T follicular helper cell (primary cell): ENCODE measurements at places on chromosomes 12 and 14.

- DNase-seq, result no peak
Measured at GRCh38 chr14:97854918-97855317, 1057.7 kb downstream of the VRK1 start.

DNA sequence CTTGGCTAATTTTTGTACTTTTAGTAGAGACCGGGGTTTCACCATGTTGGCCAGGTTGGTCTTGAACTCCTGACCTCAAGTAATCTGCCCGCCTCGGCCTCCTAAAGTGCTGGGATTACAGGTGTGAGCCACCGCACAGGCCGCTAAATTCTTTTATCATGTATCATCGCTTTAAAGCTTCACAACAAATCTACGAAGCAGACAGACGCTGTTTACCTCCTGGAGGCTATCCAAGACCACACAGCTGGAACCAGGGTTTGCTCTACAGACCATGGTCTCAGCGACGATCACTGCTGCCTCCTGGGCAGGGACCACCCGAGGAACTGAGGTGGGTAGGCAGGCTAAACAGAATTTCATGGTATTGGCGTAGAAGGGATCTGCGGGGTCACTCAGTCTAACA lies 27.2 kb downstream of the KRT80 start:
- no peak for DNase-seq

GRCh38 chr12:119288576-119288975 lies 46.0 kb upstream of the CCDC60 start:
- no peak for DNase-seq

DNA sequence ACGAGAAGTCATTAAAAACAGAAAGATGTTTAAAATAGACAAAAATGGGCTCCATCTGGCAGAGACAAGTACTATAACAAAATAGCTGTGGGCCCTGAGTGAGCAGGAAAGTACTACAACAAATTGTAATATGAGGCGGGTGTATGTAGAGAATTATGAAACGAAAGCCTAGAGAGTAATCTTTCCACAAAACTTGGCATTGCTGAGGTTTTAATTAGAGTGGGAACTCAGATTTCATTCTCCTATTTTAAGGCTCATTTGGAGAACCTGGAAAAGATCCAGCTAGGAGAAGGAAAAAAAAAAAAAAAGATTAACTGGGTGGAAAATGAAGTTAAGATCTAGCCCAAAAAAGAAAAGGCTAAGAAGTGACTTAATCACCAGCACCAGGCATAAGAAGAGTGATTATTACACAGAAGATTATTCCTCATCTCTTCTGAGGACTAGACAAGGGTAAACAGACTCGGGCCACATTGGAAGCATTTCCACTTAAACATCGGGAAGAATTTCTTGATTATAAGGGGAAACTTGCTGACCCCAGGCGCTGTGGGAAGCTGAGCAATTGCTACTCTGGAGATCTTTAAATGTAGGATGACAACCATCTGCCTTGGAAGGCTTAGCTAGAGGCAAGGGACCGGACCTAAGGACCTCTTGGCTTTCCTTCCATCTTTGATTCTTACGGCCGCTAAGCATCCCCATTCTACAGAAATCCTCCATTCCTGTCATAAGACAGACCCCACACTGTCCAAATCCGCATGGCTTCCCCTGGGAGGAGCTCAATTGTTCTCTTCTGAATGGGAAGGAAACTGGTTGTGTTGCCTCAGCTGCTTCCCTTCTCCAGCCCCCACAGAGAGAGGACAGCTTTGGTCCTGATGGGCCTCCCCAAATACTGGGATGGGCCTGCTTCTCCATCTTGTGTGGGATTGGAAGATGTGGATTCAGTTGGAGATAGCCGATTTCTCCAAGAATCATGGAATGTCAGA lies 40.6 kb downstream of the IGF1 start:
- DNase-seq, result no peak

DNA sequence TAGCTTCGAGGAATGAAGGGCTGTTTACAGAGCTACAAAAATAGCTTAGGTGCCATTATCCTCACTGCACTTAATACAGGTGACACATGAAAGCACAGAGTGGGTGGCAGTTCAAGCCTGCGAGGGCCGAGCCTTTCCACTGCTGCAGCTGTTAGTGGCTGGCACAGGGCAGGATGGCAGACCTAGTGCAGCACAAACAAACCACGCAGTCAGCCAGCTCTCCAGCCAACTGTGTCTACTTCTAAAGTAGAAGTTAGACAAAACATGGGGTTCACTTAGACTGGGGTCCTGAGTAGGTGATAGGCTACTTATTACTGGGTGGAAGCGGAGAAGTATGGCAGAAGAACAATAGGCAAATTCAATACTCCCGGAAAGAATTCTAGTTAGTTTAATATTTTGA lies 95.4 kb downstream of the DUSP16 start:
- no peak for DNase-seq

DNA sequence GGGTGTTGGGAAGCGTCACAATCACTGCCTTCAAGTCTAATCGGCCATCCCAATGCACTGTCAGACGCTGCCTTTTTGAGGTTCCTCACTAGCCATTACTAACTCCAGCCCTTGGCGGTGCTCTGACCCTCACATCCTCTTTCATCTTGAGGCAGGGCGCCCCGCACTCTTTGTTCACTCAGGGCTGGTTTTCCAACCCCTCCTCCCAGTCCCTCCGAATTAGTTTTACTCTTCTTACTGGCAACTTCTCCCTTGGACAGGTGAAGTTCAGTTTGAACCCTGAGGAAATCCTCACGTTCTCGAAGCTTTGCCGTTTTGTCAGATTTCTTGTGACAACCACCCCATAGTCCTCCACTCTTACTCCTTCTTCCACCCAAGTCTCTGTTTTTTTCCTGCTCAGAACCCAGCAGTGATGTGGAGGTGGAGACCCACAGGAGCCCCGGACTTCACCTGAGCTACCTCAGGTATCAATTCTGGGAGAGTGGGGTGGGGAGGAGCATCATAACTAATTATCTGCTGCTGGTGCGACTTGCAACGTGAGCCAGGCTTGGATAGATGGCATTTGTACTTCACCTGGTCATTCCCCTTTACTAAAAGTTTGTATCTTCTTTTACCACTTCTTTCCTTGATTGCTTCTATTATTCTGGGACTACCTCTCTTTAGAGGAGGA lies 757 bp downstream of the ZC3H10 start:
- DNase-seq, result no peak

GRCh38 chr14:35855876-35856481 lies 29.8 kb downstream of the BRMS1L start:
- no peak for DNase-seq

DNA sequence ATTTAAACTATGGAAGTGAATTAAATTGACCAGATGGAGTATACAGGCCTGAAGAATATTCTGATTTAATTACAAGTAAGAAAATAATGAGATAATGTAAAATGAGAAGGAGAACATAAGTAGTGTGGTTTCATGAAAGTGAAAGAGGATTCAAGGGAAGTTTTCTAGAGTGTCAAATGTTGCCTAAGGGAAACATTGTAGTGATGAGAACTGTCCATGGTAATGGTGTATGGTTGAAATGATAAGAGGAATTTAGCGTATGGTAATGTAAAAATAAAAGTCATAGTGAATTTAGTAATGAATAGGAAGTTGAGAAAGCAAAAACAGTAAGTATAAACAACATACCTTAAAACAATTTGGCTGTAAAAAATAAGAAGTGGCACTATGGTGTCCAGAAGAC lies 1954.6 kb upstream of the FLRT2 start:
- DNase-seq, result no peak

- no peak for DNase-seq
Measured at GRCh38 chr12:88952562-88952942, 372.3 kb upstream of the KITLG start.

- DNase-seq, result no peak
Measured at GRCh38 chr14:31746326-31746725, 185.1 kb downstream of the NUBPL start.

GRCh38 chr12:92719674-92720073 lies 16.9 kb downstream of the PLEKHG7 start:
- DNase-seq, result no peak

GRCh38 chr12:97854477-97854876 lies 391.9 kb downstream of the RMST start:
- DNase-seq, result no peak

GRCh38 chr14:64766430-64767151 lies 62.4 kb downstream of the PLEKHG3 start:
- DNase-seq, result no peak

DNA sequence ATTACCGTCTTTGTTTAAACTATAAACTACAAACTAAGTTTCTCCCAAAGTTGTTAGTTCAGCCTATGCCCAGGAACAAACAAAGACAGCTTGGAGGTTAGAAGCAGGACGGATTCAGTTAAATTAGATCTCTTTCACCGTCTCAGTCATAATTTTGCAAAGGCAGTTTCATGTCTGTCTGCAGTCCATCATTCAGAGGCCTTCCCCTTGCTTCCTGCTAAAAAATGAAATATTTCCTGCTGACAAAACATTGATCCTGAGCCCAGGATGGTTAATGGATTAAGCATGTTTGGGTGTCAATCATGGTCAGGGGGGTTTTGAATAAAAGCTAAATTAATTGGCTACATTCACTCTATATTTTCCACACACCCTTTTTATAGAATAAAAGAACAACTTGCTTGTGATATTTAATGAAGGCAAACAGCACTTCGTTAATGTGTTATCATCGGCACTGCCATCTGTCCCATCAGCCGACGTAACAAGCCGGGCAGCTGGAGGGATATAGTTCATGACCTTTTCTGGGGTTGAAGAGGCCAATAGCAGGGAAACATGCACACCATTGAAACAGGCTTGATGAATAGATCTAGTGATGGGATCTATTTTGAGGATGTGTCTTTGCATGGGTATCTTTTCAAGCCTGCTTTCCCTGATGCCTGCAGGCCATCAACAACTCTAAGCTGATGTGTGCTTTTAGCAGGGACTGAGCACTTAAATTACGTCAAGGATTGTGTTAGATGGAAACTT lies 521.3 kb upstream of the TMEM132C start:
- no peak for DNase-seq

- no peak for DNase-seq
Measured at GRCh38 chr14:71163050-71163841, 256.0 kb downstream of the PCNX1 start.

DNA sequence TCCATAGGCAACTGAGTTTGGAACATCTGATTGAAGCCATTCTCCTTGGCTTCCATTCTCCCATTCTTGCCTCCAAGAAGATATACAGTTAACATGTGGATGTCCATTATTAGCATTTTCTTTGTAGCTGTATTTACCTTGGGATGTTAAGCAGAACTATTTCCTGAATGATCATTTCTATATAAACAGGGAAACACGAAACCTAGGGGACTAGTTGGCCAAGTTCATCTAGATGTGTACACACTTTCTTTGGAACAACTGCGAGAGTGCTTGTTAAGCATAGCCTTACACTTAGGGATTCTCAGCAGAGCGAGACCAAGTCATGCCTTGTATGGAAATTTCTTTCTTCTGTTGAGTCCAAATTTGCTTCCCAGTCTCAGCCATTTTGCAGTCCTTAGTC lies 42.1 kb downstream of the DRAM1 start:
- DNase-seq, result no peak

DNA sequence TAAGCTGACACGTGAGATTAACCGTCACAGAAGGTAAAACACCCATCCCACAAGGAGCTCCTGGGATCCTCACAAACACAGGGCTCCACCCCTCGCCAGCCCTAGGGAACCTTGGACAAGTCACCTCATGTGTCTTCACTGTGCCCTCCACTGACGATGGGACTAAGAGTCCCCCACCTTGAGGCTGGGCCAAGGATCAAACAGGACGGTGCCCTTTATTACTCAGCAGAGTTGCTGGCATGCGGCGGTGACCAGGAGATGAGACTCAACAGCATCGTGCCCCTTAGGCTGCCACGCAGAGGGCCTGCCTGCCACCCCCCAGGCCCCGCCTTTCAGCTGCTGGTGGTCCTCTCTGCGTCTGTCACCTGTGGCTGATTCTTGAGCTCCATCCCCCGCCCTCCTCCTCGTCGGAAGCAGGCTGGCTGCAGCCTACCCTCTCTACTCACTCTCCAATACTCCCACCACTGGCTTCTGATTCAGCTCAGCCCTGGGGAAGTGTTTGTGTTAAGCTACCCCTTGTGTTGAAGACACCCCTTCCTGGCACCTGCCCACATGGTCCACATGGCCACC lies 105.2 kb downstream of the DICER1 start:
- no peak for DNase-seq

DNA sequence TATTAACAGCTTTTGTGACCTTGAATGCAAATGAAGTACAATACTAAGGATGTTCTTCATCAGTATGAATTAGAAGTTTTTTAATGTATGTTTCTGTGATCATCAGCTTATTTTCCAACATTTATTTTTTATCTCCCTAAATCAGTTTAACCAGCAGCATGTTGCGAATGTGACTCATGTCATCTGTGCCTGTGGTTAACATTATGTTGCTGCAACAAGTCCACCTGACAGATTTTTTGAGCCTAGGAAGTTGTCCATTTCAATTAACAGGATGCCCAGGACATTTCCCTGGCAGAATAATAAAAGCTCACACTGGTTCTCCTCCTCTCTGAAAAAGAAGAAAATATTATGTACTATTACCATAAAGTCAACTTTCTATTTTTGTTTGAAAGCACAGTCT lies 155.5 kb downstream of the SYT1 start:
- DNase-seq, result no peak
